ENCODE measurements at places on chromosomes 5 and 9. TPM values are rescaled to one million over a fixed set of nuclear protein-coding genes. Genes with fewer than 3 reads are reported as not detected.

GRCh38 chr9:119020284-119020683 lies 349.0 kb downstream of the BRINP1 start:
- DNase-seq: no peak
- no peaks in the 10 kb centered on the region for H3K27me3 ChIP-seq
- no peak overlapping the region for H3K27ac ChIP-seq
- no peaks in the 10 kb centered on the region for H3K4me1 ChIP-seq
- H3K4me3 ChIP-seq: no peak overlapping the region

DNA sequence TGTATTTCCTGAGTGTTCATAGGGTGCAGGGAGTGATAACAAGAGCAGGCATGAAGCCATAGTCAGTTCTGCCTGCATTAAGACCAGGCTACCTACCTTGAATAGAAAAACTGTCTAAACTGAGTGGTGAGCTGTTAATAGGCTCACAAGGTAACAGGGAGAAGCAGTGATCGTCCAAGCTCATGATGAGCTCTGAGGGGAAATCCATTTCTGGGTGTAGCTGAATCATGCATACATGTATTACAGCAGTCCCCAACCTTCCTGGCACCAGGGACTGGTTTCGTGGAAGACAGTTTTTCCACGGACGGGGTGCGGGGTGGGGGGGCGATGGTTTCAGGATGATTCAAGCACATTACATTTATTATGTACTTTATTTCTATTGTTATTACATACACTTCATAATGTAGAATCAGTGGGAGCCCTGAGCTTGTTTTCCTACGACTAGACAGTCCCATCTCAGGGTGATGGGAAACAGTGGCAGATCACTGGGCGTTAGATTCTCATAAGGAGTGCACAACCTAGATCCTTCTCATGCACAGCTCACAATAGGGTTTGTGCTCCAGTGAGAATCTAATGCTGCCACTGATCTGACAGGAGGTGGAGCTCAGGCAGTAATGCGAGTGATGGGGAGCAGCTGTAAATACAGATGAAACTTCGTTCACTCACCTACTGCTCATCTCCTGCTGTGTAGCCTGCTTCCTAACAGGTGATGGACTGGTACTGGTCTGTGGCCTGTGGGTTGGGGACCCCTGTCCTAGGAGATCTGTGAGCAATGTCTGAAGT lies 100.0 kb upstream of the IL6ST start:
- H3K27me3 ChIP-seq: no peaks in the 10 kb centered on the region
- H3K4me3 ChIP-seq: no peak overlapping the region
- no peak overlapping the region for H3K27ac ChIP-seq
- peaks cover 12% of the 10 kb centered on the region for H3K4me1 ChIP-seq
- H3K36me3 ChIP-seq: no peaks in the 10 kb centered on the region
- no peak for DNase-seq

DNA sequence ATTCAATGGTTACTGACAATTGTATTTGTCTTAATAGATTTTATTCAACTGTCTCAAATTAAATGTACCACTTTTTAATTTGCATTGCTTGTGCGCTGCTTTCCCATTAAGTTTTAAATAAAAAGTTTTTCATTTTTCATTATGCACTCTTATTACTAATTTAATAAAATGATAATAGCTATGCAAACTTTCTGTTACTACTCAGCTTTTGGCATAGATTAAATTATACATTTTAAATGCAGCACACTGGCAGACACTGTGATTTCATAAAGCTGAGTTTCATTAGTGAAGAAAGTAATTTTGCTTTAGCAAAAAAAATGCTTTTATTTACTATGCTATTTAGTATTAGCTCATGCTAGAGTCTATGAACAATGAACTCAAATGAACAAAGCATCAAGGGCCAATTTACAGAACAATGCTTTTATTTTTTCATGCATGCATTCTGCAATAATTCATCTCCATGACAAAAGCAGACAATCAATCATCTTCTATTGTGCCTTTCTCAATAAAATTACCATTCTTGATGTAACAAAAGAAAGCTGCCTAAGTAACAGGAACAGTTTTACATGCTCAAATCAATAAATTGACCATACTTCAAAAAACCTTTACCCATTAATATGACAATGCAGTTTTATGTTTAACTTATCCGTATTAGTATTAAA lies 595.2 kb upstream of the ARRDC3 start:
- H3K4me1 ChIP-seq: no peaks in the 10 kb centered on the region
- H3K36me3 ChIP-seq: no peaks in the 10 kb centered on the region
- no peak overlapping the region for H3K4me3 ChIP-seq
- H3K27me3 ChIP-seq: no peaks in the 10 kb centered on the region
- no peak for DNase-seq

GRCh38 chr5:124253203-124253810 lies 493.1 kb downstream of the ZNF608 start:
- no peaks in the 10 kb centered on the region for H3K4me1 ChIP-seq
- H3K27ac ChIP-seq: no peak overlapping the region
- no peaks in the 10 kb centered on the region for H3K27me3 ChIP-seq
- H3K36me3 ChIP-seq: no peaks in the 10 kb centered on the region

- H3K4me3 ChIP-seq: no peak overlapping the region
- no peaks in the 10 kb centered on the region for H3K36me3 ChIP-seq
- no peaks in the 10 kb centered on the region for H3K4me1 ChIP-seq
- H3K27me3 ChIP-seq: no peaks in the 10 kb centered on the region
These were observed 221.3 kb downstream of the NPR3 start for GRCh38 chr5:32932241-32932935.

GRCh38 chr5:56183506-56183905 lies 49.6 kb downstream of the ANKRD55 start:
- H3K27me3 ChIP-seq: no peaks in the 10 kb centered on the region
- H3K4me3 ChIP-seq: no peak overlapping the region
- no peaks in the 10 kb centered on the region for H3K36me3 ChIP-seq
- no peaks in the 10 kb centered on the region for H3K4me1 ChIP-seq

- H3K27me3 ChIP-seq: no peaks in the 10 kb centered on the region
- no peaks in the 10 kb centered on the region for H3K36me3 ChIP-seq
- DNase-seq: no peak
These were observed 675.6 kb downstream of the BRINP1 start for GRCh38 chr9:118693645-118694044.

- no peak overlapping the region for H3K4me3 ChIP-seq
- H3K4me1 ChIP-seq: no peaks in the 10 kb centered on the region
- no peak overlapping the region for H3K27ac ChIP-seq
- no peaks in the 10 kb centered on the region for H3K27me3 ChIP-seq
These were observed 6.1 kb upstream of the MACROH2A1 start for GRCh38 chr5:135405082-135405481.

DNA sequence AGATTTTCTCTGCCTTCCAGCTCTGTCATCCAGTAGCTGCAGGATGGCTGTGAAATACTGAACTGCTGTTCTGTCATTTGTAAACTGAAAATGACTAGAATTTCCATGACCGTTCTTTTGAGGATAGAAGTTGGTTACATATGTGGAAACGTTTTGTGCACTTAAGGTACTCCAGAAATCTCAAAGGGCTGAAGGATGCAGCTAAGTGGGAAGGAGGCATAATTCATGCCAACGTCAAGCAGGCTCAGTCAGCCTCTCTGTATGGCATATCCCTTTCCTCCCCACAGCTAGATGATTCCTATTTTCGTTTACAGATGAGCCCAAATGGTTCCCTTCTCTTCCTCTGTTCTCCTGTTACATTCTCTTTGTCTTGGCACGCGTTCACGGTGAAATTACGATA lies 257.6 kb downstream of the FBXL7 start:
- H3K36me3 ChIP-seq: no peaks in the 10 kb centered on the region
- no peaks in the 10 kb centered on the region for H3K4me1 ChIP-seq
- no peak overlapping the region for H3K27ac ChIP-seq

- no peaks in the 10 kb centered on the region for H3K27me3 ChIP-seq
- no peak overlapping the region for H3K4me3 ChIP-seq
- H3K4me1 ChIP-seq: peaks cover 13% of the 10 kb centered on the region
- H3K27ac ChIP-seq: peak overlapping the region; percentile 15
- no peaks in the 10 kb centered on the region for H3K36me3 ChIP-seq
These were observed 129.2 kb downstream of the GOLPH3 start for GRCh38 chr5:32044939-32045338.

DNA sequence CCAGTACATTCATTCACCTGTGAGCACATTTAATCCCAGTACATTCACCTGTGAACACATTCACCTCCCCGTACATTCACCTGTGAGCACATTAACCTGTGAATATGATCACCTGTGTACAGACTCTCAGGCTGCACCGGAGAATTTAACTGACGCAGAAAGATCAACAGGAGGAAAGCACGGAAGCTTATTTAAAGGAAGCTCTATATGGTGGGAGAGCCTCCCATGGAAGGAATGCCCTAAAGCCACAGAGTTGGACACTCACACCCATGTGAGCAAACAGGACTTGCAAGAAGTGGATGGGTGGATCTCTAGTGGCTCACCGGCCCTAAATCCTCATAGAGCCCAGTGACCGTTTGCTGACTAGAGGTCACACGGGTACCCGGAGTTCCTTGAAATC lies 38.2 kb downstream of the TRIP13 start:
- H3K36me3 ChIP-seq: no peaks in the 10 kb centered on the region
- H3K27ac ChIP-seq: no peak overlapping the region
- no peak overlapping the region for H3K4me3 ChIP-seq
- no peaks in the 10 kb centered on the region for H3K27me3 ChIP-seq

DNA sequence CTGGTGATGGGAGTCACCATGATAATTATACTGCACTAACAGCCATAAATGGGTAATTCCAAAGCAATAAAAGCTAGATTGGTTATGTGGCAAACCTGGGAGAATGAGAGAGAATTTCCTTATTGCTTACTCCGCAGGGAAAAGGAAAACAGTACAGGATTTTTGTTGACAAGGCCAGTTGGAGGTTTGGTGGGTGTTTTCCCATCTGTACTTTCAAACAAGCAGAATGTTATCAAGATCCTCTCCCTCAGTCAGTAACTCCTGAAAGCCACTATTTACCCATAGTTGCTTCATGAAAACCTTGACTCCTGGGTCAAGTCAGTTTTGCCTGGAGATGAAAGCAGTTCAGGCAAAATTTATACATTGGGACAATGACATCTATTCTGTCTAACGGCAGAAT lies 26.4 kb downstream of the IL9 start:
- no peak overlapping the region for H3K27ac ChIP-seq
- no peaks in the 10 kb centered on the region for H3K27me3 ChIP-seq
- H3K36me3 ChIP-seq: no peaks in the 10 kb centered on the region
- no peak for DNase-seq

- no peak overlapping the region for H3K27ac ChIP-seq
- no peak for DNase-seq
- no peak overlapping the region for H3K4me3 ChIP-seq
- H3K4me1 ChIP-seq: no peaks in the 10 kb centered on the region
These were observed 400.5 kb downstream of the ARRDC3 start for GRCh38 chr5:90982576-90982975.

DNA sequence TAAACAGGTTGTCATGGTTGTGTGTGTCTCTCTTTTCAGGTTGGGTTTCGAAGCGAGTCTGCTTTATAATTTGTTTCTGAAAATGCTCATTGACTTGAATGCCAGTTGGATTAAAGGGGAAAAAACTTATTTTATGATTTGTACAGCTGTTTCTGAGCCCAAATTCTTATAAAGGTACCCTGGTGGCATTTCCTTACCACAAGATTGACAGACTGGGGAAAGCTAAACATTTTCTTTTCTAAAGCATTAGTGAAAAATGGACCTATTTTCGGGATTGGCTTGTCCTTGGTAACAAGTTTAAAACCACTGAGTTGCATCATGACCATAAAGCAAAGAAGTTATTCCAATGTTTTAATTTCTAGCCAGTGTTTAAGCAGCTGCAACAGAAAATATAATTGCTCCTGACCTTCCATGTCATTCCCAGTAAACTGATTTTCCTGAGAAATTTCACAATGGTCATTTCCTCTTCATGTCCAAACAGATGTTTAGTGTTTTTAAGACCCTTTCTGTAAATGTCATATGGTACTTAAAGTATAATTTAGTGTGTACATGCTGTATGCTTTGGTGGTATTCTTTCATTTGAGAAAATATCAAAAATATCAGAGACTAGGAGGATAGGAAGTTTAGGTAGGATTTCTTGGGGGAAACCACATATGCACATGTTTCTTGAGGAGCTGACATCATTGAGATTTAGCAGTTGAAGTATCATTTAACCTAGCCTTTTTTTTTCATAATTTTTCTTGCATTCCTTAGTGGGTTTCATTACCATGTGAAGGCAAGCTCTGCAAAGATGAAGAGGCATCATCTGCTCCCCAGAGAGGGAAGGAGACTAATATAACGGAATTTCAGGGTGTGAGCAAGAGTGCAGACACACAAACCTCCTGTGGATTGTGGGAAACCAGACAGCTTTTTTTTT lies 667.1 kb upstream of the RGMB start:
- no peak overlapping the region for H3K4me3 ChIP-seq
- no peak for DNase-seq
- no peaks in the 10 kb centered on the region for H3K27me3 ChIP-seq
- H3K36me3 ChIP-seq: no peaks in the 10 kb centered on the region
- no peak overlapping the region for H3K27ac ChIP-seq

- H3K27ac ChIP-seq: no peak within 1 kb of the TSS
- no peak for DNase-seq
- peaks cover 13% of the 10 kb centered on the region for H3K4me1 ChIP-seq
- H3K27me3 ChIP-seq: no peaks in the 10 kb centered on the region
- H3K36me3 ChIP-seq: no peaks in the 10 kb centered on the region
These were observed at the start of gene GRIN3A for GRCh38 chr9:101738566-101739183. TSS of gene GRIN3A (minus strand) at chr9:101738647. CDS start at chr9:101737979, 668 bp downstream.

GRCh38 chr5:177330991-177331842 lies 19.5 kb upstream of the MXD3 start:
- DNase-seq: no peak
- no peaks in the 10 kb centered on the region for H3K27me3 ChIP-seq
- peaks cover 61% of the 10 kb centered on the region for H3K36me3 ChIP-seq
- H3K27ac ChIP-seq: no peak overlapping the region
- H3K4me1 ChIP-seq: peaks cover 5% of the 10 kb centered on the region

GRCh38 chr5:173014671-173015070 lies 31.1 kb downstream of the ATP6V0E1 start:
- H3K36me3 ChIP-seq: no peaks in the 10 kb centered on the region
- DNase-seq: no peak
- H3K4me1 ChIP-seq: peaks cover 43% of the 10 kb centered on the region

DNA sequence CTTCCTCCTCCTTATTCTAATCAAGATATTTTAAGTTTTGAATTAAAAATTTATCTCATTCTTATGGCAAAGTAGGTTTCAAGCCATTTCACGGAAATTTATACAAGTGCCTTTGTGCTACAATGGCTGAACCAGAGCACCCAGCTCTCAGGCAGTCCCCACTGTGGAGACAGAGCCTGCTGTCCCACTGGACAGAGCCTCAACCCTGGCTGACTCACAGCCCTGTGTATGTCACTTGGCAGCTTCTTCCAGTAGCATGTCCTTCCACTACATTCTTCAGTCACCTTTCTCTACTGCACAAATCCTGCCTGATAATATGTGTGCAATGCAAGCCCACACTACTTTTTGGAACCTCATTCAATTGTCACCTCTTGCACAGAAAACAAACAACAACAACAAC lies 253.1 kb downstream of the PDE4D start:
- no peaks in the 10 kb centered on the region for H3K4me1 ChIP-seq
- no peak overlapping the region for H3K4me3 ChIP-seq
- no peaks in the 10 kb centered on the region for H3K27me3 ChIP-seq
- no peaks in the 10 kb centered on the region for H3K36me3 ChIP-seq

Gene POU5F2
- total RNA-seq: 3.2 TPM

Gene FBP2
- not detected for total RNA-seq

Gene HEMGN
- total RNA-seq: not detected

Gene TNFSF15
- 0.74 TPM for total RNA-seq

Gene TPPP
- total RNA-seq: 4.7 TPM

Gene SPATA31A3
- total RNA-seq: not detected

Gene NSG2
- total RNA-seq: 7.1 TPM

Gene GPX3
- 3,069 TPM for total RNA-seq

Gene C9
- not detected for total RNA-seq

Gene LECT2
- not detected for total RNA-seq
